ENCODE measurements at places on chromosomes 2 and 18.

DNA sequence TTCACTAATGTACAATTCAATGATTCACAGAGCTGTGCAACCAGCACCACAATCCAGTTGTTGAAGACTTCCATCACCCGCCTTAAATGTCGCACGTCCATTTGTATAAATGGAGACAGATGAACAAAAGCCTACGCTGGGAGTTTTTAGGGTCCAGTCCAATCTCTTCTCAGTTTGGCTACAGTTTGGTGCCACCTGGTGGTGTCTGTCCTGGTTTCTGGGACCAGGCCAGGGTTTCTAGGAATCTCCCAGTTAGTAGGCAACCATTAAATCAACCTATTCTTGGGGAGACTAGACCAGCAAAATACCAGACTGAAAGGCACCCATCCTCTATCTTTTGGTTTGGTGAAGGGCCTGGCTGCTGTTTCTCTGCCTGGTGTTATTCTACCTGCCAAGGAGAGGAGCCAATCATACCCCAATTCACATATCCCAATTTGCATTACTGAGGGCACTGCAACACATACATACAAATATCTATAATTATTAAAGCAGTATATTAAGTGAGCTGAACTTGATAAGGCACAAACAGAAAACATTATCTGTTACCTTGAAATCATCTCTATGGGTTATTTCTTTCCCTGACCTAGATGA, 3.2 kb upstream of the DDX1 start:
- no peak for DNase-seq

GRCh38 chr18:26656944-26657536, 108.7 kb upstream of the KCTD1 start:
- no peak for DNase-seq

GRCh38 chr18:45566025-45566740, 49.1 kb upstream of the SLC14A2 start:
- no peak for DNase-seq

DNA sequence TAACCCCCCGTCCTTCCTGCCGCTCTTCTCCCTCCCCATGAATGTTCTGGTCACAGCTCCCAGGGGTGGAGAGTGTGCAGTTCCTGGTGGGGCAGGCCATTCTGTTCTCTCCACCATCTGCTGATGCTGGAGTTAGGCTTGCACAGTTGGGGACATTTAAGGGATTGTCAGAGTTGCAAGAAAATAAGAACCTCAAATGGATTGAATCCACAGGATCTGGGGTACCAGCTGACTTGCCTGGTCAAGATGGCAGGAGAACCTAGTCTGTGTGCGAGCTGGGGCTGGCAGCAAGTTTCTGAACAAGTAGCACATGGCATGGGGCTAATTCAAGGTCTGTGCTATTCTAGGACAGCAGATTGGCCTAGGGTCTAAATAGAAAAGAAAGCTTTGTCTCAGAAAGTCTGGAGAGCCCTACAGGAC, 60.8 kb upstream of the TXNDC2 start:
- DNase-seq = no peak

GRCh38 chr2:177328056-177328455, 63.5 kb upstream of the NFE2L2 start:
- DNase-seq = no peak

- no peak for DNase-seq
Observed at GRCh38 chr2:159192371-159192918, 94.1 kb downstream of the WDSUB1 start.

- peak; percentile 51 for DNase-seq
Observed at GRCh38 chr2:43142921-43143438, 83.4 kb downstream of the ZFP36L2 start.

DNA sequence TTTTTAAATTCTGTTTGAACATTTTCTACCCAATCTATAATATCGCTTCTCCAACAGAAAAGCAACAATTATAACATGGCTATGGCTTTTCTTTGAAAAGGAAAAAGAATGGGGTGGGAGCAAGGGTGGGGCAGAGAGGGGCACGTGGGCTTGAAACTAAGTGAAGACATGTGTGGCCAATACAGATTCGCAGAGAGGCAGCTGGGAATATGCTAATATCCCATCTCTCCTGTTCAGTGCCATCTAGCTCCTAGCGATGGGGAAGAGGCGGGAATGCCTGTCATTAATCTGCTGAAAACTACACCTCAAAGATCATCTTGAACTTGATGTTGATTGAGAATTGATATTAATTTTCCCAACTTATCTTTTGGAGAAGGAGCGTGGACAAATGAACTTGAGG, 65.5 kb upstream of the ITGA6 start:
- DNase-seq = no peak

DNA sequence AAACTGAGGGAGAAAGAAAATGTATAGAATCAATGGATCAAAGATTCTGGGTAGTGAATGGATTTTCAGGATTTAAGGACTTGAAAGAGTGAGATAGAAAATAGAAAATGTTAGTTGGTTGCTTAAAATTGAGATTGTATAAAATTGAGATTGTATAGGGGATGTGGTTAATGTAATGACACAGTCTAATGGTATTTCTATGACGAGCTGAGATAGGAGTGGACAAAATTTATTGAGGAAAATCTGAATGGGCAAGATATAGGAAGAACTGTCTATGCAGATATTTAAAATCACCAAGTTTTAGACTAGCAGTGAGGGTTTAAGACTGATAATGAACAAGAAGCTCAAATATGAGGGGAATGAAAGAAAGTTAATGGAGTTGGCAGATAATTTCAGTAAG, 406.6 kb downstream of the NYAP2 start:
- no peak for DNase-seq

- no peak for DNase-seq
Observed at GRCh38 chr2:43018179-43019024, 208.0 kb downstream of the ZFP36L2 start.

- DNase-seq = no peak
Observed at GRCh38 chr2:184113696-184114403, 484.5 kb upstream of the ZNF804A start.

DNA sequence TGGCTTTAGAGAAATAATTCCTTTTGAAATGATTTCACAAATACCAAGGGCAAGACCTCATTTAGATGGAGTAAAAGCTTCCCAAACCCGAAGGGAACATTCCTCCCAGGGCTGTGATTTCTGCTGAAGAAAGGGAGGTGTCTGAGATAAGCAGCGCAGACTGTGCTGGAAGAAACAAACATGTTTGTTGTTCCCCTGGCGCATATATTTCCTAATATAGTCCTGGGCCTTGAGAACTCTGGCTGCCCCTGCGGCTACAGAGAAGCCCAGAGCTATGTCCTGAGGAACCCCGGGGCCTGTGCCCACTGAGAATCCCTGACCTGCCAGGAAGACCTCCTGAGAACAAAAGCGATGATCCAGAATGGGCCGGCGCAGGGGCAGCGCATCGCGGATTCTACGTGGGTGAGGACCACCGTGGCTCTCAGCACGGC, 372.6 kb upstream of the NT5C1B start:
- DNase-seq = no peak

GRCh38 chr2:62939735-62940491, 110.7 kb upstream of the OTX1 start:
- no peak for DNase-seq

- no peak for DNase-seq
Observed at GRCh38 chr2:28697602-28698149, 54.0 kb upstream of the PPP1CB start.

- DNase-seq = no peak
Observed at GRCh38 chr2:19250906-19251305, 107.5 kb downstream of the OSR1 start.

- DNase-seq = no peak
Observed at GRCh38 chr2:112118148-112118547, 20.0 kb upstream of the FBLN7 start.

DNA sequence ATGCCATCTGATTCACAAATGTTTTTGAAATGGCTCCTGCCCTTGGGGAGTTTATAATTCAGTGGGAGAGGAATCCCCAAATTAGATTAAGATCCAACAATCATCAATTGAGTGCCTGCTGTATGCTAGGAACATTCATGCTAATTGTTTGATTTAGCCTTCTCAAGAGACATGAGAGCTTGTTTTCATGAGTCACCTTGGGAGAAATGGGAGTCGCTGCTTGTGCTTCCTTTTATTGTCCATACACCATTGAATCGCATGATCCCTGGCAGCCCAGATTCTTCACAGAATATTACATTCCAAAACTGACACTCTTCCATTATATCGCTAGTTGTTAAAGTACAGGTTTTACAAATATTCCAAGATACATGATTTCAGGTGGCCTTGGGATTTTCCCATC, 106.0 kb upstream of the MAP3K20 start:
- DNase-seq = no peak

GRCh38 chr2:137925599-137925998, 38.7 kb upstream of the HNMT start:
- no peak for DNase-seq

GRCh38 chr2:102604769-102605168, 14.6 kb upstream of the SLC9A2 start:
- no peak for DNase-seq

GRCh38 chr2:18078216-18078615, 199.7 kb downstream of the KCNS3 start:
- DNase-seq = no peak

DNA sequence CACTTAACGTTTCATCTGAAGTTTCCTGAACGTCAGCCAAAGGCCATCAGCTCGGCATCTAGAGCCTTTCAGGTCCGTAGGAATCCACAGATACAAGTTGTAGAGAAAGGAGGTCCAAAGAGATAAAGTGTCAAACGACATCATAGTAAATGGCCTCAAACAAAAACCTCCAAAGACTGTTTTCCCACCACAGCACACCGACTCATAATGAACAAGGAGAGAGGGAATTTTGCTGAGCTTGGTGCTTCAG, 150.3 kb downstream of the PXDN start:
- DNase-seq = no peak

- no peak for DNase-seq
Observed at GRCh38 chr2:83630351-83630750, 828.7 kb downstream of the SUCLG1 start.

- no peak for DNase-seq
Observed at GRCh38 chr2:108978709-108979111, 10.3 kb downstream of the EDAR start.

- DNase-seq = no peak
Observed at GRCh38 chr2:188403676-188404075, 112.0 kb downstream of the GULP1 start.

DNA sequence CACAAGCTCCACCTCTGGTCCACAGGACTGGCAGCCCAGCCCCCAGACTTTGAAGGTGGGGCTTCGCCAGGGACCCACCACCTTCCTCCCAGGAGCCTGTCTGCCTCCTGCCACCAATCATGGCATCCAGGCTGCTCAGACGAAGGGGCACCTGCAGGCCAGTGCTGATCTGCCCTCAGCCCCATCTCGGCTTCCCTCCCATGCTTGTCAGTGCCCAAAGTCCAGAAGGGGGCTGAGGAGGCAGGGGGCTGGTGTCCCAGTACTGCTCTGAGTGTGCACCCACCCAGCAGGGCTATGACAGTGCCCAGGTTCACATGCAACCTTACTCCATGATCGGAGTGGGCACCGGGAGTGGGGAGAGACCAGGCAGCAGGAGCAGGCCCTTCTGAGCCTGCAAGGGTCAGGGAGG, 25.3 kb upstream of the RUFY4 start:
- no peak for DNase-seq

DNA sequence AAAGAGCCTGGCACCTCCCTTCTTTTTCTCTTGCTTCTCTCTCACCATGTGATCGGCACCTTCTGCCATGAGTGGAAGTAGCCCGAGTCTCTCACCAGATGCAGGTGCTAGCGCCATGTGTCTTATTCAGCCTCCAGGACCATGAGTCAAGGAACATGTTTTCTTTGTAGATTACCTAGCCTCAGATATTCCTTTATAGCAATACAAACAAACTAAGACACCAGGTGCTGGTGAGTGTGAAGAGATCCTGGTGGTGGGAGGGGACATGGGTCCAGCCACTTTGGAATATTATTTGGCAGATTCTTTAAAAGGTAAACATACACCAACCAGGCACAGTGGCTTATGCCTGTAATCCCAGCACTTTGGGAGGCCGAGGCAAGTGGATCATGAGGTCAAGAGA, 5.9 kb upstream of the USP40 start:
- no peak for DNase-seq

- no peak for DNase-seq
Observed at GRCh38 chr18:23499291-23499781, 4.0 kb upstream of the RMC1 start.

- no peak for DNase-seq
Observed at GRCh38 chr2:152443771-152444170, 108.8 kb downstream of the FMNL2 start.

GRCh38 chr18:10558243-10558966, 32.6 kb downstream of the NAPG start:
- DNase-seq = no peak
